ENCODE measurements at places on chromosomes 2 and 18. TPM values are rescaled to one million over a fixed set of nuclear protein-coding genes. Genes with fewer than 3 reads are reported as not detected.

Gene ASB18
- total RNA-seq, result not detected

Gene NRP2
- 10.3 TPM for total RNA-seq

Gene ARHGAP28
- total RNA-seq, result 3.0 TPM

Gene HOXD11
- not detected for total RNA-seq

Gene RESP18
- not detected for total RNA-seq

Gene MC4R
- not detected for total RNA-seq

Gene SEPTIN10
- total RNA-seq, result 78.9 TPM

Gene TACR1
- total RNA-seq, result not detected

Gene THSD7B
- total RNA-seq, result not detected

Gene SATB2
- total RNA-seq, result 22.2 TPM

Gene PDCL3
- total RNA-seq, result 24.2 TPM

Gene MAP3K2
- total RNA-seq, result 62.9 TPM

Gene UGT1A10
- not detected for total RNA-seq

Gene TP53I3
- 81.8 TPM for total RNA-seq

Gene HMSD
- not detected for total RNA-seq

Gene TUBA4B
- not detected for total RNA-seq

Gene TPGS2
- total RNA-seq, result 40.9 TPM

Gene PRSS56
- total RNA-seq, result not detected

Gene NOL4
- not detected for total RNA-seq

Gene IAH1
- 82.3 TPM for total RNA-seq

Gene ALKAL2
- not detected for total RNA-seq

Gene VIT
- not detected for total RNA-seq

Gene CYP20A1
- 14.5 TPM for total RNA-seq

Gene SLC14A1
- not detected for total RNA-seq

Gene IRS1
- 10.5 TPM for total RNA-seq

Gene ALS2
- 20.7 TPM for total RNA-seq

Gene ACAA2
- 82.9 TPM for total RNA-seq

Measured in MCF 10A (cell line).